Cerebellar nuclear complex (tissue), 1 donor: ENCODE measurements at places on chromosomes 4 and X.

GRCh38 chr4:42519803-42520417, 122.6 kb downstream of the SHISA3 start:
- no peak for DNase-seq

GRCh38 chrX:40671126-40671525, 23.8 kb upstream of the CXorf38 start:
- no peak for DNase-seq

- DNase-seq: no peak
These were observed 314.3 kb upstream of the FGF13 start for GRCh38 chrX:139025816-139026215.

- peak; percentile 3 for DNase-seq
These were observed 59.2 kb upstream of the ZC4H2 start for GRCh38 chrX:65035446-65035770.

DNA sequence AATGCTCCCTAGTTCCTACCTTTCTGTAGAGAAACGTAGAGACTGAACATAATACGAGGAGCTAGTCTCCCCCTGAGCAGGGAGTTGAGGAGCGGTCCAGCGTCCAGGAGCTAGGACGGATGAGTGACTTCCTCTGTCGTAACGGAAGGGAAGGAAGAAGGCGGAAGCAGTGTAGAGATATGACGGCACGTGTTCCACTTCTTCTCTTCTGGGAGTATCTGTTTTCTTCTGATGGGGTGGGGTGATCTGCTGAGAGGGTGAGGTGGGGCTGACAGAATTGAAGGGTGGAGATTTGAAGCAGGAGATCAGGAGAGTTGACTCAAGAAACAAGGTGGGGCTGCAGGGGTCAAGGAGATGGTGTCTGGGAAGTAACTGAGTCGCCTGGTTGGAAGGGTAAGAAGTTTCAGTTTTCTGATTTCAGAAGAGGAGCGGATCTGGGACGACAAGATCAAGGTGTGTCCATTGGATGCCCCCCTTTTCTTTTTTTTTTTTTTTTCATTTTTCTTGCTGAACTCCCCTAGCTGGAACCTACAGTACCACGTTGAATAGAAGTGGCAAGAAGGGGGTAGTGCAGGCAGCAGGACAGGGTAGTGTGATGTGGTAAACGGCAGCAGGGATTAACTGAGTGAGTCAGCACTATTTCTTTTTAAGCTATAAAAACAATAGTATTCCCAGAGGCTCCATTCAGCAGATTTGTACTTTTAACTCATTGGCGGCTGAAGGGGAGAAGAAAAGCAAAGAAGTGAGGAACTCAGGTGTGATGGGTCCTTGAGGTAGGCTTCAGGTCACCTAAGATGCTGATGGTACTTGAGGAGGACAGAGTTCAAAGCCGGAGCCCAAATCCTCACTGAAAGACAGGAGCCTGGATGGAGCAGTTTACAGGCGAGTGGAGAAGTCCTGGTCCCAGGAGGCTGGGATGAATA, 50.8 kb upstream of the SETD7 start:
- no peak for DNase-seq

DNA sequence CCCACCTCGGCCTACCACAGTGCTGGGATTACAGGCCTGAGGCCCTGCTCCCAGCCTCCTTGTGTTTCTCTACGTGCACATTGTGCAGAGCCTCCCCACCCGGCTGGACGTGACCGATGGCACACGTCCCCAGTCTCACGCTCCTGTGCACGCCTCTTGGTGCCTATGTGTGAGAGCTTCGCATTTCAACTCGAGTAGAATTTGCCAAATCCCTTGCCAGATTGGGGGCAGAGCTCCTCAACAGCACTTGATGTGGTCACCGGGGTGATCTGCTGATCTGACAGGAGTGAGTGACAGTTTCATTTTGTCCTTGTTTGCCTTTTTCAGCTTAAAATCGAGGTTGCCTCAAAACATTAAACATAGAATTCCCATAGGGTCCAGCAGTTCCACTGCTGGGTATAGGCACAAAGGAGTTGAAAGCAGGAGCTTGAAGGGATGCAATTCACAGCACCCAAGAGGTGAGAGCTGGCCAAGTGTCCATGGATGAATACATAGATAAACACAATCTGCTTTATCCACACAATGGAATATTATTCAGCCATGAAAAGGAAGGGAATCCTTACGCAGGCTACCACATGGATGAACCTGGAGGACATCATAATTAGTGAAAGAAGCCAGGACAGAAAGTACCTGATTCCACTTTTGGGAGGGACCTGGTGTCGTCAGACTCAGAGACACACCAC, 17.6 kb downstream of the TMEM187 start:
- no peak for DNase-seq

GRCh38 chr4:31667686-31668085, 947.5 kb downstream of the PCDH7 start:
- no peak for DNase-seq

DNA sequence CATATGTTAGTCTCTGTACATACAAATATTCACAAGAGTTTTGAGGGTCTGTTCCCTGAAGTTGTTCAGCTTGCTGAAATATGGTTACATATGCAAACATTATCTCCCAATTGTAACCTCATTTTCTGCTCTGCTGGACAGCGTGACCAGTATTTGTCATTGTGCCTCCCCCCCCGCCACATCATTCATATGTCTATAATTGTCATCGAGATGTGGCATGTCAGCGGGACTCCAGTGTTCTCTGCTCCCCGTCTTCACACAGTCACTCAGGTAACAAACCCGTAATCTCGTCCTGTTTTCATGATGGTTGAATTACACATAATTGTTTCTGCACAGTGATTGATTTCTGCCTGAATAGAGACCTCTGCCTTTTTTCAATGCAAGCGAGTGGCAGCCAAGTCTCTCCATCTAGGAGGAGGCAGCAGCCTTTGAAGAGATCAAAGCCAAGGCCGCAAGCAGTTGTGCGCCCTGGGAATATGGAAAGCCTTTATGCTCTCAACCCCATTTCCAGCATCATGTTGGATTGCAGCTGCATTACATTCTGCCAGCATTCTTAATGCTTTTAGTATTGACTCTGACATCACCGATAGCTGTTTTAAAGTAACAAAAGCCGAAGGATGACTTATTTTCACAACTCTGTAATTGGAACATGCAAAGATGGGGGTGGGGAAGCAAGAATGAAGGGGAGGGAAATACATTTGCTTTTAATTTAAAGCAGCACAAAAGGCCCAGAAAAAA, 27.4 kb downstream of the LEF1 start:
- DNase-seq: no peak

DNA sequence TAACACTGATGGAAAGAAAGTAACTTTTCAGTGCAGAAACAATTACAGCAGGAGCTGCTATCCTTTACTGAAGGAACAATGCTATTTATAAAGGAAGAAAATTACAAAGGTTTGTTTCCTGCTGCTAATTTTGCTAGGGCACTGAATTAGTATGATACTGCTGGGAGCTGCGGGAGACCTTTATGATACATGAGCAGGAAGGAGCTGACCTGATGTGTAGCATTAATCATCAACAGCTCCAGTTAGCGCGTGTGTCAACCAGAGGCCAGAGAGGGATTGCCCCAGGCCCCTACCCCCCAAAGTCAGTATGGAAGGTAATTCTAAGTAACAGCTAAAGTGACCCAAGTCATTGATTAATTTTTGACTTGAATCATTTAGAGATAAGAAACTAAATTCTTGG, 728.9 kb downstream of the PCDH18 start:
- DNase-seq: no peak

DNA sequence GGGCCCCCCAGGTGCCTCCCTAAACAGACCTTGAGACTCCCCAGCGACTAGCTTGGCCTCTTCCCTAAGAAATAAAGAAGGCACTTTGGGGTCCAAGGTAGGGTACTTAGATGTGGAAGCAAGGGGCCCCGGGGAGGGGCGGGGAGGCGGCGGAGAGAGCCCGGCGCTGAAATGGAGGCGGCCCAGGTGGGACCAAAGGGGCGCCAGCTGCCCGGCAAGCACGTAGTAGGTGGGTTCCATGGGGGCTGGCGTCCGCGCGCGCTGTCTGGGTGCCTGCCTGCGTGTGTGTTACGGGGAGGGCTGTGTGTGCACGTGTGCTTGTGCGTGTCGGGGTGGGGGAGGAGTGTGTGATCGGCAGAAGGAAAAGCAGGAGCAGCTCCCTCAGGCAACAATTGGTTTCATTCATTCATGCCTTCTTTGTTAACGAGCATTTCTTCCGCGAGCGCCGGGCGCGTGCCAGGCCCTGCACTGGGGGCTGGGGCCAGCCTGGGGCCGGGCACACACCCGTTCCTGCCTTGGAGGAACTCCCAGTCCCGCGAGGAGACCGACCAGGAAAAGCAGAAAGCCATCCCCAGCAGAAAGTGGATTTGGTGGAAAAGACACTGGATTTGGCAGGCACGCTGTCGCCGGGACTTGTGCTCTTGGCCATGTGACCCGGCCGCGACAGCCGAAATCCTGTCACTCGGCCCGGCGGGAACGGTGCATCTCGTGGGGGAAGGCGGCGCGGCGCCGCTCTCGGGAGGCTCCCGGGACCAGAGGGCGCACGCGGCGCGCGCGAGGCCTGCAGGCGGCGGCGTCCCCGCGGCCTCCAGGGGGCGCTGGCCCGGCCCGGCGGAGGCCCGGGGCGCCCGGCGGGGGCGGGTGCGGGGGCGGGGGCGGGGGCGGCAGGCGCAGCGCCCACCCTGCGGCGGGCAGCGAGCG, 3.3 kb upstream of the DUSP9 start:
- no peak for DNase-seq

GRCh38 chrX:150184491-150184890, 178.6 kb upstream of the MAMLD1 start:
- DNase-seq: no peak

DNA sequence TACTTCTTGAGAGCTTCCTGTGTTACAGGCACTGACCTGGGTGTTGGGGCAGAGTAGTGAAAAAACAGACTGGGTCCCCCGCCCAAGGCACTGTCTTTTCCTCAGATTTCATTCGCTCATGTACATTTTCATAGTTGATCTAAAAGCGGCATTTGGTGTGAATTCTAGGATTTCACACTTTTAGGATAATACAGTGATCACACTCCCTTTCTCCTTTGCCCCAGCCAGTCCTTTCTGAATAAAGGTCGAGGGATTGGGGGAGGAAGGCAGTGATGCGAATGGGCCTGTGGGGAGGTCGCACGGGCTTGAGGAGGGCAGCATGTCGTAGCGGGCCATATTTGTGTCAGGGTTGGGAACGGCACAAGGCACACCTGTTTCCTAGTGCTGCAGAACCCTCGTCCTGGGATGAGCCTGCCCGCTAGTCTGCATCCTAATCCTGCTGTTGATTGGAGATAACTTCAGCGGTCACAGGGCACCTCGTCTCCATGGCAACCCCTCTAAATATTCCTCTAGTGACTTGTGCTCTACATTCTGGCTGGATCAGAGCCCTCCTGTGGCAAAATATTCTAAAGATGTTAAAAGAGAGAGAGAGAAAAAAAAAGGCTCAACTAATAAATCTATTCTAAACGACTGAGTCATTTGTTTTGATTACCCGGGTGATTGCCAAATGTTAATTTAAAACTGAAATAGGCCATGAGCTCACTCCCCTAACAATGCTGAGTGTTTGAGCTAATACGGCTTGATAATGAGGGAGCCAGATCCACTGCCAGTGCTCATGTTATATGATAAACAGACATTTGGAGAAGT, 21.8 kb downstream of the FHL1 start:
- peak; percentile 16 for DNase-seq

GRCh38 chr4:147747787-147748454, 16.0 kb downstream of the ARHGAP10 start:
- DNase-seq: no peak

DNA sequence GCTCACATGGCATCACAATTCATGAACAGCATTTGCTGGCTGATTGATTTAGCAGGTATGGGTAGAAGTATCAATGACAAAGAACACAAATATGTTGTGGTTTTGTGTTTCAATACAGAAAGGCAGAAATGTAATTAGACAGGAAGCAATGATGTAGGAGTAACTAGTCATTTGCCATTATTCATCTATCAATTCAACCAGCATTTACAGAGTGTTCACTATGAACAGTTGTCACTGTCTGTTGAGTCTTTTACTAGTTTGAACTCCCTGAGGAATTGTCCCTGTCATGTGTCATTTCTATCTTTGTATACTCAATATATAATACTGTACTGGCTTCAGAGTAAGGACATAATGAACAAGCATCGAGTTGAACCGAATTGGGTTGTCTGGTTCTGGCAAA, 51.5 kb upstream of the ARHGAP24 start:
- no peak for DNase-seq

- DNase-seq: no peak
These were observed 346.8 kb downstream of the NR3C2 start for GRCh38 chr4:148095346-148095923.

DNA sequence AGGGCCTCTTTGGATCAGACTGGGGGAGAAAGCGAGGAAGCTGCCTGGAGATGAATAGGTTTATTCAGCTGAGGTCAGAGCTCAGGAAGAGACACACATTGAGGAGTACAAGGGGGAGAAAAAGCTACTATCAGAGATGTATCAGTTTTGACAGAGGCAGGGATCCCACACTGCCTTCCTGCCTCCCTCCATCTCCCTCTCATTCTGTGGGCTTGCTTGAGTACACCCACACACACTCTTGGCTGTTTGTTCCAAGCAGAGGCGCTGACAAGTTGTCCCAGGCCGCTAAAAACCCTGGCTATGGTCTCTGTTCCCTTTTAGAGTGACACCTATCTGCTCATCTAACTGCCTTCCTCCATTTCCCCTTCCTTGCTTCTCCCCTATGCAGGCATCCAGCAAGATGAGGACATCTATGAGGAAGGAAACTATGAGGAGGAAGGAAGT, 5.2 kb downstream of the TSPYL2 start:
- DNase-seq: no peak

DNA sequence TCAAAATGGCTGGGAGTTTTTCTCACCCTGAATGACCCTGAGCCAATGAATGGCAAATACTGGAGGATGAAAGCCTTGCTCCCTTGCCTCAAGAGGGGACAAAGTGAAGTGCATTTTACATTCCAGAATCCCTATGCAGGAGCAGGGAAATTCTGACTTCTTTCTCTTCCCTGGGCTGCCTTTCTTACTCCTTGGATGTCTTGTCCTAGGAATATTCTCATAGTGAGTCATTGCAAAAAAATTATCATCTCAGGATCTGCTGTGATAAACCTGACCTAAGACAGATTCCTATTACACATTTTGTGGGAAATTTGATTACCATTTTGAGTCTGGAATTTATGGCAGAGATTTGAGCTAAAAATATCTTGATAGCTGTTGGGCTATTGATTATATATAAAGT, 199.9 kb downstream of the TMA16 start:
- DNase-seq: no peak

GRCh38 chrX:40514376-40514775, 66.4 kb upstream of the ATP6AP2 start:
- no peak for DNase-seq

DNA sequence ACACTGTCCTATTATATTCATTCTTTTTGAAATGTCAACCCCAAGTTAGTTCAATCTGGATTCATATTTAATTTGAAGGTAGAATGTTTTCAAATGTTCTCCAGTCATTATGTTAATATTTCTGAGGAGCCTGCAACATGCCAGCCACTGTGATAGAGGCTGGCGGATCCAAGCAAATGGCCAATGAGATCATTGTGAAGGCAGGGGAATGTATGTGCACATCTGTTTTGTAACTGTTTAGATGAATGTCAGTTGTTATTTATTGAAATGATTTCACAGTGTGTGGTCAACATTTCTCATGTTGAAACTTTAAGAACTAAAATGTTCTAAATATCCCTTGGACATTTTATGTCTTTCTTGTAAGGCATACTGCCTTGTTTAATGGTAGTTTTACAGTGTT, 1.6 kb downstream of the CXCL1 start:
- no peak for DNase-seq
